ENCODE measurements at places on chromosomes 3 and 15. TPM values are rescaled to one million over a fixed set of nuclear protein-coding genes. Genes with fewer than 3 reads are reported as not detected.
A peak's percentile ranks its signal among the peaks of the same experiment; 100 is the strongest.

The CD200R1 gene
- total RNA-seq, result not detected

The PGBD4 gene
- total RNA-seq, result 2.6 TPM

The THSD4 gene
- total RNA-seq, result 38.2 TPM

The NXPE3 gene
- total RNA-seq, result 3.9 TPM

DNA sequence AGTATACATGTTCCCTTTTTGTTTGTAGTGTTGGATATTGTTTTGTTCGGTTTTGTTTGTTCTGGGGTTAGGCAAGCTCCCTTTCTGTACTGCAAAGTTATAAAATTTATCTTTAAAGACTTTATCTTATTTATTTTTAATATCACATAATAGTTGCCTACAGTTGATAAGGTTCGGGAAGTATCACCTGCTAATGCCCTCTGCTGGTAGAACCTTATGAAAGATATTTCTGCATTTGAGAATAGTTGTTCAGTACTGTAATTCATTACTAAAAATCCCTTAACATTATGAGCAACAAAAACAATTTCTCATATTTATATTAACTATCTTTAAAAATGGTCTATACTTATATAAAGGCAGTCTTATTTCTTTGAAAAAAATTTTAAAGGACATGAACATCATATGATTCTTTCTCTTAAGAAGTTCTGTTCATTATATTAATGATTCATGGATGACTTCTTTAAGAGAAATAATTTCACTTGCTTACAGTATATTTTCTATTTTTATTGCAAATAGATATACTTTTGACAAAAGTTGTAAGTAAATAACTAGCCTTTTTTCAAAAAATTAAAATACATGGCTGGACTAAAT is 1126.8 kb downstream of the SI start:
- no peaks in the 10 kb centered on the region for H3K27me3 ChIP-seq
- peak; percentile 26 for DNase-seq
- H3K27ac ChIP-seq, result no peak overlapping the region
- H3K36me3 ChIP-seq, result no peaks in the 10 kb centered on the region

GRCh38 chr3:45670991-45671390 is 18.2 kb upstream of the SACM1L start:
- no peak overlapping the region for H3K27ac ChIP-seq
- DNase-seq, result no peak
- peaks cover 39% of the 10 kb centered on the region for H3K36me3 ChIP-seq

DNA sequence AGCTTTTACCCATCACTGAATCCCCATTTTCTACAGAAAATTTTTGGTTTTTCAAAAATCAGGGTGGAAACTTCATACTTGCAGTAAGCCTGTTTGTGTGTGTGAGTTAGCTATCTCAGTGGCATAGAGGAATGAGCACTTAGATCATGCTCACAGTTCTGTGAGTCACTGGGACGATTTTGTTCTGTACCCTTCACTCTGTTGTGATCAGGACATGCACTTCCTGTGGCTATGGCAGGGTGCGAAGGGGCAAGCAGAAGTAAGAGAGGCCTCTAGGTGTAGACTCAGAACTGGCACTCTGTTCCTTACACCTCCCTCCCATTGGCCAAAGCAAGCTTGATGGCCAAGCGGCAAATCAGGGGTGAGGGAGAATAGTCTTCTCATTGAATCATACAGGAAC is 11.6 kb downstream of the NIPA2 start:
- H3K27me3 ChIP-seq, result no peaks in the 10 kb centered on the region
- H3K4me1 ChIP-seq, result peaks cover 6% of the 10 kb centered on the region
- no peak overlapping the region for H3K4me3 ChIP-seq
- H3K27ac ChIP-seq, result no peak overlapping the region

DNA sequence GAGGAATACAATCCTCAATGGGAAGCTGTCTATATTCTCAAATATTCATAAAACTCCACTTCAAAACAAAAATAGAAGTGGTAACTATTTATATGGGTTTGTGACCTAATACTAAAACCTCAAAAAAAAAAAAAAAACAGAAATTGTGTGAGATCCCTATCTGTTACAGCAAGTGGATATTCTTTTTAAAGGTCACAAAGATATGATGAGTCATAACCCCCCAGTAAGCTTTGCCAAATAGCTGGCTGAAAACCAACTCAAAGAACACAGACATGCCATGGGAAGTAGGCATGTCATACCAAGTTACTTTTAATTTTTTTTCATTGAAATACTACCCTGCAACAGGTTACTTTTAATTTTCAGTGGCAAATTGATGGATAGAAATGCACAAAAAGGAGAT is 62.5 kb downstream of the CBLB start:
- H3K4me3 ChIP-seq, result peak overlapping the region; percentile 19
- peak overlapping the region; percentile 70 for H3K27ac ChIP-seq
- DNase-seq, result peak; percentile 90
- H3K36me3 ChIP-seq, result peaks cover 6% of the 10 kb centered on the region
- H3K27me3 ChIP-seq, result no peaks in the 10 kb centered on the region
- peaks cover 16% of the 10 kb centered on the region for H3K4me1 ChIP-seq

DNA sequence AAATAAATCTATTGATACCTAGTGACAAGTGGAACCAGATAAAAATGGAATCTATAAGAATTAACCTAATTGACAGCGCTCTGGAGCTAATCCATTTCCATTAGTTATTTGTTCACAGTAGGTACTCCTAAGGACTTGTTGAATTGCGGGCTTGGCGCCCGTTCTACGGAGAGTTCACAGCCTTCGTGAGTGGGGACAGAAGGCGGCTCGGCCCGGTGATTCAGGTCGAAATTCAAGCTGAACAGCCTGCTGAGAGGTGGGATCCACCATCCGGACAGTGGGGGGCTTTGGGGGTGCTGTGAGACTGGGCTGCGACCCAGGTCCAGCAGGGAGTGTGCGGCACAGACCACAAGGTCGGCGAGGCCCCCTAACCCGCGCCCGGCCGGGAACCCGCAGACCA is 779 bp upstream of the CTNNB1 start:
- H3K27me3 ChIP-seq, result no peaks in the 10 kb centered on the region
- DNase-seq, result no peak
- H3K27ac ChIP-seq, result no peak overlapping the region
- H3K4me1 ChIP-seq, result peaks cover 18% of the 10 kb centered on the region
- H3K4me3 ChIP-seq, result peak overlapping the region; percentile 82

DNA sequence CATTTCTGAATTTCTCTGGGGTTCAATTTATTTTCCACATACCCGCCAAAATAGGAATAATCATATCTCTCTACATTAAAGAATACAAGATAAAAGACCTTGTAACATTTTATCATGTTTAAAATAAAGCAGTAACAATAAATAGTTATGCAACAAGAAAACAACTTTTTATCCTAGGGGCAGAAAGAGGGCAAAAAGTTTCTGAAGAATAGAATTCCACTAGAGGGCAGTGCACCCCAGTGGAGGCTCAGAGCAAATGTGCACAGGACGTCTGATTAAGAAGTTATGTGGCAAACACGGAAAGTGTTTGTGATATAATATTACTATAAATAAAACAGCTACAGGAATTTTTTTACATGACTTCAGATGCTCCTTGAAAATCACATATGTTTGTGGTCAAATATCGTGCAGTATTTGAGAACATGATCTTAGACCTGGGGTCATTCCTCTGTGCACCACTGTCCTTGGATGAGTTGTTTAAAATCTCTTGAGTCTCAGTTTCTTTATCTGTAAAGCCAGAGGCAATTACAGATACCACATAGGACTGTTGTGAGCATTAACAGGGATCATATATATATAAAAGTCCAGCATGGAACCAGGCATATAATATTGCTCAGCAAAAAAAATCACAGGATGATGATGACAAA is 13.2 kb upstream of the PIK3R4 start:
- peaks cover 6% of the 10 kb centered on the region for H3K36me3 ChIP-seq
- no peak overlapping the region for H3K27ac ChIP-seq
- peaks cover 11% of the 10 kb centered on the region for H3K27me3 ChIP-seq
- no peak overlapping the region for H3K4me3 ChIP-seq

DNA sequence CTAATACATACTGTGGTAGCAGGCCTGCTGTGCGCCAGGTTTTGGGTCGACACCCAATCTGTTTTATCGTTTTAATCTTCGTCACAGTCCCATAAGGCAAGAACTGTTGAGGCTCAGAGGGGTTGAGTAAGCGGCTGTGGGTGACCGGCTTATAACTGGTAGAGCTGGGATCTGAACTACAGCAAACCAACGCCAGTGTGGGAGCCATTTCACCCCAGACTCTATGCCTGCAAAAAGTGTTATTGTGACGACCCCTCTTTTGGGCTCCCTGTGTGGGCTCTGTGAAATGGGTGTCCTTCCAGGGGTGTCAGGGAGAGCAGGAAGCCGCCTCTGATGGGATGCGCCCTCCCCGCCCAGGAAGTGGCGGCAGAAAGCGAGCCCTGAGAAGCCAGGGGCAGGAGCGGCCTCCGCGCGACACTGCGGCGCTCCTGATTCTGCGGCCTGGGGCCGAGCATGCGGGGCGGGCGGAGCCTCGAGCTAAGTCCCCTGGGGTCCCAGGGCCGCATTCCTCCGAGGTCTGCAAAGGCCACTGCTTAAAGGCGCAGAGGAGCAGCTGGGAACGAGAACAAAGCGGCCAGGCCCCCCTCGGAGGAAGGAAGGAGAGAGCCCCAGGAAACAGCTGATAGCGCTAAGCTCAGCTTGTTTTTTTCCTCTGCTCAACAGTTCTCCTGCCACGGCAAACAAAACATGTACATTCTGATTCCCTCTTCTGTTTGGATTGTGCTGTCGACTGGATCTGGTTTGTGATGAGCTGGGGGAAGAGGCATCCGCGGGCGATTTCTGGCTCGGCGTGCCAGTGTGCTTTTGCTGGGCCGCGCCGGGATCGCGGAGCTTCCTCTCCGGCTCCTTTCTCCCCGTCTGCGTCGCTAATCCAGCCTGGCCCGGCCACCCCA is 33.9 kb downstream of the GRK7 start:
- H3K36me3 ChIP-seq, result no peaks in the 10 kb centered on the region
- no peaks in the 10 kb centered on the region for H3K4me1 ChIP-seq
- no peak overlapping the region for H3K4me3 ChIP-seq
- H3K27ac ChIP-seq, result no peak overlapping the region
- H3K27me3 ChIP-seq, result no peaks in the 10 kb centered on the region
- no peak for DNase-seq

DNA sequence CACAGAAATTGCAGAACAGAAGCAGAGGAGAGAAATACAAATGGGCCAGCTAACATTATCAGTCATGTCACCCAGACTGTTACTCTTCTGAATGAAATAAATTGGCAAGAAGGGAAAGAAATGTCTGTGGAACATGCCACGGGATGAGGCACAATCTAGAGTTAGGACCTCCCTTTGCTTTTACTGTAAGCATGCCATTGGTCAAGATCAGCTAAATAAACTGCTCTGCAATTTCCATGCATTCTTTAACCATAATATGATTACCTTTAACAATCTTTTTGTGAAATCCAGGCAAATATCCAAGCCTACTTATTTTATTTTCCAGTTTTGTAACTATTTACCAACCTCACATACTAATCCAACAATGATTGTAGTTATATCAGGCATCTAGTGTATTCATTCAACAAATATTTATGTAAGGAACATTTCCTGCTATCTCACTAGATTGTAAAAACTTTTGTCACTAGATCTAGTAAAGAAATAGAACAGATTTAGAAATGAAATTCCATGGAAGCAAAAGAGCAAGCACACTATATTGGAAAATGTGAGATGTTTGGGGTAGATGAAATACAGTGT is 383.4 kb downstream of the MECOM start:
- H3K27ac ChIP-seq, result no peak overlapping the region
- no peak overlapping the region for H3K4me3 ChIP-seq
- no peaks in the 10 kb centered on the region for H3K27me3 ChIP-seq
- no peaks in the 10 kb centered on the region for H3K36me3 ChIP-seq
- H3K4me1 ChIP-seq, result no peaks in the 10 kb centered on the region

GRCh38 chr3:157240408-157240807 is 80.5 kb upstream of the CCNL1 start:
- H3K36me3 ChIP-seq, result no peaks in the 10 kb centered on the region
- no peaks in the 10 kb centered on the region for H3K27me3 ChIP-seq
- H3K27ac ChIP-seq, result no peak overlapping the region
- no peak overlapping the region for H3K4me3 ChIP-seq

DNA sequence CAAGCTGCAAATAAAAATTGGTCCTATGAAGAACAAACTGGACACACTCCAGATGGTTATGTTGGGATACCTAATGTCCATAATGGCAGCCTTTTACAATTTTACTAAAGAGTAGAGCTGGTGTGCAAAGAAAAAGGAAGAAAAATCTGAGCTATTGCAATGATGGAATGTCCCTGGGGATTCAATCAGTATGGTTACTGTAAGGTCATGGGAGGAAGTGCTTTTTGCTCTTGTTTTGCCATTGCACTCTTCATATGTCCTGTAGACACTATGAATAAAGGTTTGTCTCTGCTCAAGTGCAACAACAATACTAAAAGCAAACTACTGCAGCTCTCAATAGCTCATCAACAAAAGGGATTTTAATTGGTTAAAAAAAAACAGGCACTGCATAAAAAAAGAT is 5.4 kb downstream of the PFN2 start:
- H3K4me3 ChIP-seq, result no peak overlapping the region
- H3K27me3 ChIP-seq, result no peaks in the 10 kb centered on the region
- no peak for DNase-seq
- peaks cover 19% of the 10 kb centered on the region for H3K4me1 ChIP-seq

DNA sequence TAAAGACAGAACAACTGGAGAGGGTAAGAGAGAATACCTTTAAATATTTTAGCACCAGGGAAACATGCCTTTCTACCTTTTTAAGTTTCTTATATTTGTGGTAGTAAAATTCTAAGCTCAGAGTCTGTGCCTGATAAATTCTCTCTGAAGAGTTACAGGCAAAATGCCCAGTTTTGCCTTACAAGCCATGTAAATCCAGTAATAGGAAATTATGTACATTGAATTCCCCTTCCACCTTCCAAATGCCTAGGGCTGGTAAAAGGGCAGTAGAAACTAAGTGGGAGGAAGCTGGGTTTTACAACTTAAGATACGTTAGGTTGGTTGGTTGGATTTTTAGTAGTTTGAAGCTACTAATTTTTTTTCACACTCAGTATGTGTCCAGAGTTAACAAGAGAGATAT is 43.1 kb upstream of the TP63 start:
- no peaks in the 10 kb centered on the region for H3K27me3 ChIP-seq
- no peaks in the 10 kb centered on the region for H3K36me3 ChIP-seq
- peak overlapping the region; percentile 60 for H3K4me3 ChIP-seq

DNA sequence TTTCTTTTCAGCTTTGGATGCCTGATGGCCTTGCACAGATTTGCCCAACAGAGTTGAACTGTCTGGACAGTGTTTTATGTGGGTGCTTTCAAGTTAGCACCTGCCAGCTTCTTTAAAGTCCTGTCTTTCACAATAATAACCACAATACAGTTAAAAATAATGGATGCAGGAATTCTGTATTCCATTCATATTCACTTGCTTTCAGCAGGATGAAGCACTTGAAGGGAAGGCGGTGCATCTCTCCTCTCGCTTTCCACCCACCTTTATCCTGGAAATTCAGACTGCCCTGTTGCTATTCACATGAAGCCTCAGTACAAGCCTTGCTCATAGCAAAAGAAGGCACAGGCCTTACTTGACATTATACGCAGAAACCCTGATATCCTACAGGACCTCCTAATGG is 26.5 kb upstream of the GYG1 start:
- H3K27me3 ChIP-seq, result peaks cover 28% of the 10 kb centered on the region
- H3K36me3 ChIP-seq, result no peaks in the 10 kb centered on the region
- no peak overlapping the region for H3K4me3 ChIP-seq

DNA sequence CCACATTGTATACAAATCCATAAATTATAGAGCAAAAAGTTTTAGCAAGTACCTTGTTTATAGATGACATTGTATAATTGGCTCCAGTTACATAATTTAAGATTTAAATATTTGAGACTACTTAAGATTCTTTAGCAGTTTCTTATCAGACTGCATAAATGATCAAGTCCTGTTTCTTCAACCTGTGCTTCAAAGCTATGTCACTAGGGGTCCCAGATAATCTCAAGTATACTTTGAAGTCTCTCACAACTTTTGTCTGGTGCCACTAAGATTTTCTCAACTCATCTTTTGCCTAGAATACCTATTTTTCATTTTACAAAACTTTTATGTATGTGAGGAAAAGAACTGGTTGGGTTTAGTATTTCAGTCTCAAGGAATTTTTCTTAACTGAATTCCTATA is 205.5 kb downstream of the STAG1 start:
- no peak overlapping the region for H3K4me3 ChIP-seq
- no peaks in the 10 kb centered on the region for H3K27me3 ChIP-seq
- peaks cover 29% of the 10 kb centered on the region for H3K4me1 ChIP-seq
- no peak overlapping the region for H3K27ac ChIP-seq
- peaks cover 8% of the 10 kb centered on the region for H3K36me3 ChIP-seq

All from MCF 10A (cell line).